Inflammatory macrophage (primary cell): ENCODE measurements at places on chromosomes 12 and 14.

DNA sequence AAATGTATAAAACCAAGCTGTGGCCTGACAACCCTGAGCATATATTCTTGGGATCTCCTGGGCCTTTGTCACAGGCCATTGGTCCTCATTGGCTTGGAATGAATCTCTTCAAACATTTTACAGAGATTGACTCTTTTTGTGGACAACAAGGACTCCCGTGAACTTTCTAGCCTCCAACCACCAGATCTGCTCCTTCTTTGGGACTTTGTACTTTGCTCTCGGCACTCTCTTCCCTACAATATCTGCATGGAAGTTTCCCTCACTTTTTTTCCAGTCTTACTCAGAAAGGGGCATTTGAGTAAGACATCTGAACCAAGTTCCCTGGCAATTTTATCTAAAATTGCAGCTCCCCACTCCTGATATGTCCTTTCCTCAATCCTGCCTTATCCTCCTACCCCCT, 158.8 kb downstream of the PHLDA1 start:
- DNase-seq = no peak

- no peak for DNase-seq
These were observed 50.5 kb downstream of the PLXNC1 start for GRCh38 chr12:94198872-94199271.

DNA sequence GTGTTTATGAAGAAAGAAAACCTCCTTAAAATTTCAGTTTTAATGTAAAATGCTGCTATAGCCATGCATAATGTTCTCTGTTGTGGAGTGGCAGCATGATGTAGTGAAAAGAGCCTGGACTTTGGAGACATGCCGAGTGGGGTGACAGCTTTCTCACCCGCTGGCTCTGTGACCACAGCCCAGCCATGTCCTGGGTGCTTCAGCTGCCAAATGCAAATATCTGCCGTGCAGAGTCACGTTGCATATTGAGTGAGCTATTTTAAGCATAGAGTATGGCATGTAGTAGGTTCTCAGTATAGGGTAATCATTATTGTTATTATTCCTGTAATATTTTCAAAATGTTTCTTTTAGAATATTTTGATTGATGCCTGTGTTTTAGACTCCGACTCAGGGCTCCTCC, 15.5 kb upstream of the TCTN2 start:
- no peak for DNase-seq

DNA sequence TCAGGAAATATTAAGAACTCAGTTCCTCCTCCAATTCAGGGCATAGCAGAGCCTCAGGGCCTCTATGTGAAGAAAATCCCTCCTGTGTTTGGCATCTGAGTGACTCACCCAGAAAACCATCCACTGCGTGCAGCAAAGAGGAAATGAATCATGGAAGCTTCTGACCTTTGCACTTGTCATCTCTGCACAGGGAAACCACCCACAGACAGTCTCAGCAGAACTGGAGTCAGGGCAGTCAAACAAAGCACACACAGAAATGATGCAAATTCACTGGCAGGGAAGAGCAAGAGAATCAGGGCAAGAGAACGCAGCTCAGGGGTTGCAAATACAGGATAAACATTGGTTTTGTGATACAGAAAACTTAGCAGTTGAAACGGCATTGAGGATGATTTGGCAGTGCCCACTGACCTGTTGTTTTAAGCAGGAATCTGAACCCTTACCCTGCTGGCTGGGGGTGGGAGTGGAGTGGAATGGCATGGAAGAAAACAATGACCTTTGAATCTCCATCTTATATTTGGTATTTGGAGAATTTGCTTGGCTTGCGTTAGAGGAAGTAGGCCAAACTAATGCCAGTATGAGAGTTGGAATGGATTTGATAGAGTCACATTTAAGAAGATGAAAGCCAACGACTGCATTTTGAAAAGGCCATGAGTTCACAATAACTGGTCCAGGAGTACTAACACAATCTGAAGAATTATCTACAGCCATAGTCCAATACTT, 53.5 kb downstream of the PHLDA1 start:
- DNase-seq = peak; percentile 98

- no peak for DNase-seq
These were observed 24.0 kb downstream of the SSH1 start for GRCh38 chr12:108833355-108833733.

DNA sequence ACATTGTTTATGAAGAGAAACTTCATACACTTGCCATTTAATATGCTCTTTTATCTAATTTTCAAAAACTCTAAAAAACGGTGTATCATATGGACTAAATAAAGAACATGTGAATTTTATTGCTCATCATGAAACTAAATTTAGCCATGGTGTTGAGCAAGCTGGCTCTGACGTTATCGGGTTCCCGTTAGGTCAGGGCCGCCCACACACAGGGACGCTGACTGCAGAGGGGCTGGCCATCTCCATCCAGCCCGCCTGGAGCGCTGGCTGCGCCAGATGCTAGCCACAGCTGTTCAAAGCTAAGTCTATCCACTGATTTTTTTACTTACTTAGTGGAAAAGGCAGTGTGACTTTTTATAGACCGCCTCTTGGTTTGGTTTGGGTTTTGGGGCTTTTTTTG, 36.5 kb upstream of the DYNC1H1 start:
- DNase-seq = peak; percentile 96

GRCh38 chr12:132550830-132551640, 59.3 kb downstream of the LRCOL1 start:
- DNase-seq = no peak

DNA sequence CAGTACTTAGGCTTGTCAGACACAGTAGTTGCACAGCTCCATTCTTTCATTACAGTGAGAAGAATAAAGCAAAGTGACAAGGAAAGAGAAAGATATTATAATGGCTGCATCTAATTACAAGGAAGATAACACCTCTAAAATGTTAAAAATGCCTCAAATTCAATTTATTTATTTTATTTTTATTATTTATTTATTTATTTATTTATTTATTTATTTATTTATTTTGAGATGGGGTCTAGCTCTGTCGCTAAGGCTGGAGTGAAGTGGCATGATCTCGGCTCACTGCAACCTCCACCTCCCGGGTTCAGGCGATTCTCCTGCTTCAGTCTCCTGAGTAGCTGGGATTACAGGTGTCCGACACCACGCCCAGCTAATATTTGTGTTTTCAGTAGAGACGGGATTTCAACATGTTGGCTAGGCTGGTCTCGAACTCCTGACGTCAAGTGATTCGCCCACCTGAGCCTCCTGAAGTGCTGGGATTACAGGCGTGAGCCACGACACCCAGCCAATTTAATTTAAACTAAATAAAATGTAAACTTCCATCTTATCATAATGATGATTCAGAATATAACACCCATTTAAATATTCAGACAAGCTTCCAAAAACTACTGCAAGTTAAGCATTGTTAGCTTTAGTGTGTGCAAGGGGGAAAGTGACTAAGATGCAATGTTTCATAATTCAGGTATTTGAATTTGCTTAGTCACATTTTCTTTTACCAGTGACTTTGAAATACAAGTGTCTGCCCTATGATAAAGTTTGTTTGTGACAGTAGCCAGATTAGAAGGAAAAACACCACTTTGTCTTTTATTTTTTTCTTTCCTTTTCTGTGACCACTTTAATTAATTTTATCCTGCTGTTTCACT, 2.4 kb upstream of the CFAP54 start:
- no peak for DNase-seq

GRCh38 chr12:45668641-45669040, 60.9 kb upstream of the ARID2 start:
- DNase-seq = no peak

DNA sequence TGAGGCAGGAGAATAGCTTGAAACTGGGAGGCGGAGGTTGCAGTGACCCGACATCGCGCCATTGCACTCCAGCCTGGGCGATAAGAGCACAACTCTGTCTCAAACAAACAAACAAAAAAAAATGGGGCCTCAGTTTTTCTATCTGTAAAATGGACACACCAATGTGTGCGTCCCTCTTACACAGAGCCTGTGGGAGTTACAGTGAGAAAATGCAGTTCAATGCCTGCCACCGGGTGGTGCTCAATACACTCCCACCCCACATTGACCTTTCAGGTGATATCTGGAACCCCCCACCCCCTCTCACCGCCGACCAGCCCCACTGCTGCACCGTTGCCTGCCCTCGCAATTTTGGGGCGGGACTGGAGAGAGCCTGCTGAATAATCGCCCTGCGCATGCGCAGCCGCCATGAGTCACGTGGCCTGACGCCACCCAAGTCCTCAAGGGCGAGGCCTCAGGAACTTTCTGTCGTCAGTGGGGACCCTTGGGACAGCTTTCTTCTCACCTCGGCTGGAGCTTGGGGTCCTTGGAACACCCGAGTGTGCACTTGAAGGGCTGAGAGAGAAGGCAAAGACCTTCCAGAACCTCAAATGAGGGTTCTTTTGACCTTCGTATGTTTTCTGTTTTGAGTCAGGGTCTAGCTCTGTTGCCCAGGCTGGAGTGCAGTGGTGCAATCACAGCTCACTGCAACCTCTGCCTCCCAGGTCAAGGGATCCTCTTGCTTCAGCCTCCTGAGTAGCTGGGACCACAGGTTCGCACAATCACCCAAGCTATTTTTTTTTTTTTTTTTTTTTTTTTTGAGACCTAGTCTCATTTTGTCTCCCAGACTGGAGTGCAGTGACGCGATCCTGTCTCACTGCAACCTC, 14.6 kb upstream of the CABP1 start:
- no peak for DNase-seq
